ENCODE measurements at places on chromosomes 2 and 18.
A peak's percentile ranks its signal among the peaks of the same experiment; 100 is the strongest.

DNA sequence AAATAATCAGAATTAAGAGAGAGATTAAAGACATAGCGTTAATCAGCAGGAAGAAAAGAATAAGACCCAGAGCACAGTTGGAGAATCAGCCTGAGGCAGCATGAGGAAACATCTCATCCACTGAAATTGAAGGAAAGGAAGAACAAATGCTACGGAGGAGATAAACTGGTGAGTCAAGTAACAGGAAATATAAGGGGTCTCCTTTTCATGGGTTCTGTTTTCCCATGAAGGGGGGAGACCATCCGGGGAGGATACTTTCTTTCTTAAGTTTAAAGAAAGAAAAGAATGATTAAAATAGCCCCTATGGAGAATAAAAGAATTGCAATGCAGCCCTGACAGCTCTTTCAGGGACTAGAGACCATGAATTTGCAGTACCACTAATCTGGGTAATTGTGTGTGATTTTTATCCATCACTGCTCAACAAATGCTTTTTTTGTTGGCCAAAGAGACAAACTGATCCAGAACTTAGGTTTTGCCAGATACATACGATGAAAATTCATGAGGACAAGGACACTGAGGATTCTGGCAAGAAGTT lies 17.7 kb downstream of the ROCK2 start:
- no peak for DNase-seq

GRCh38 chr2:82494739-82495138 lies 1964.3 kb downstream of the SUCLG1 start:
- DNase-seq = no peak

- no peak for DNase-seq
These were observed 461.6 kb upstream of the SALL3 start for GRCh38 chr18:78517973-78518372.

DNA sequence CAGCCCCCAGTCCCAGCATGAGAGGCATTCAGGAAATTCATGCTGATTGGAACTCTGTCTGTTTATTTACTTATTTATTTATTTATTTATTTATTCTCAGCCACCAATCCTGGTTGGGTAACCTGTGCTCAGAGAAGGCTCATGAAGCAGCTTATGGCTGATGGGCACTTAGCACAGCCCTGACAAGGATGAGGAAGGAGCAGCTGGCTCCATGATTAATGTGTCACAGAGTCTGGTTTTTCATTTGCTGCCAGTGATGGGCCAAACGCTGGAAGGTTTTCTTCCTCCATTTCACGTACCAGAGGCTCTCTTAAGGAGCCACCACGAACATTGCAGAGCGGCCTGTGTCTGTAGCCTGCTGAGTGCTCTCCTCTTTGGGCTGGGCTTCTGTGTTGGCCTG lies 28.3 kb upstream of the KCNS3 start:
- no peak for DNase-seq

- no peak for DNase-seq
These were observed 29.4 kb downstream of the MTERF4 start for GRCh38 chr2:241072553-241073165.

DNA sequence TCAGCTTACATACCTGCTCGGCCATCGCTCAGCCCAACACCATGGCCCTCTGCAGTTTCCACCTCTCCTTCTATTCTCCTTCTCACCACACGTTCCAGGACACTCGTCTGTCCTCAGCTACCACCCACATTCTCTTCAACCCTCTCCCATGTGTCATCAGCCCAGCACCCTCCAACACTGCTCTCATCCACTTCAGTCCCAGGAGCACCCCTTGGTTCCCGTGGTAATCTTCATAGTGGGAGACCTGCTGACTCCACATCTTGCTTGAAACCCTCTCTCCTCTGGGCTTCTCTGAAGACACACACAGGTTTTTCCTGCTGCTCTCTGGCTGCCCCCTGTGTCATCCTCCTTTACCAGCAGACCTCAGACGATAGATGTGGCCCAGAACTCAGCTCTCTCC lies 228.7 kb downstream of the GBX2 start:
- no peak for DNase-seq

GRCh38 chr2:37934591-37935513 lies 9.8 kb downstream of the RMDN2 start:
- no peak for DNase-seq

GRCh38 chr2:108534584-108535356 lies 500 bp downstream of the LIMS1 start:
- peak; percentile 23 for DNase-seq

DNA sequence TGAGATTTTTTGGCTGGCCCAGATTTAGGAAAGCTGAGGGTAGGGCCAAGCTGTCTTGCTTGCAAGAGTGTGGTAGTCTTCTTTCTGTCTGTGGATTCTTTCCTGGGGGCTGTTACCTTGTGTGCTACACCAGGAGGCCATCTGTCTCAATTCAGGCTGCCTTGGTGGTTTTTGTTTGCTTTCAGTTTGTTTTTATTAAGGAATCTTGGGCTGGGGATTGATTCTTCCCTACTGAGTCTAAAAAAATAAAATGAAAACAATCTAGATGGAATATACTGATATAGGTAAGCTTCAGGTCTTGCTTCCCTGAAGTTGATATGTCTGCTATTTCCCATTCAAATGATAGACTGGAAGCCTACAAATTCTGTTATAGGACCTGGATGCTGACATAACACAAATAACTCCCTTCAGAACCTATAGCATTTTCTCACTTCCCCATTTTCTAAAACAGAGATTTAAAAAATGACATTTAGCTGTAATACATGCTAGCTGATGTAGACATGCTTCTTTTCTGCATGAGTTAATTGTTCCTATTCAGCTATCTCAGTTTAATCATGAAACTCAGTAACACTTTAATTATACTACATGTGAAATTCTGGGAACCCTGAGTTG lies 5.3 kb downstream of the LHCGR start:
- DNase-seq = no peak

DNA sequence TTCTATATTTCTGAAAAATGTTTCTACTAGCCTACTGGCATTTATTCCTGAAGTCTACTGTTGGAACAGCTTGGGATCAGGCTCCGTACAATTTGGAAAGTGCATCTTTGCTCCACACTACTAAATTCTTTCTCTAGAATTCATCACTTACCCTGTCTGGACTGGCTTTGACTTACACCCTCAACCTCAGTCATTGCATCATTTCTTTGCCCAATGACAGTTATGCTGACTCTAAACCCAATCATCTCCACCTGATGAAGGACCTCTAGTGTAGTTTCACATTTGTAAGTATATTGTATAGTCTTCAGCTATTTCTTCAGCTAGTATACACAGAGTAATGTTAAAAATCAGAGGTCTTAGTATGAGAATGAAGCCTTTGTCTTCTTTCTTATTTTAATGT lies 359.6 kb upstream of the MC4R start:
- no peak for DNase-seq

- DNase-seq = no peak
These were observed 28.3 kb upstream of the ATP6V1B1 start for GRCh38 chr2:70907130-70908057.

DNA sequence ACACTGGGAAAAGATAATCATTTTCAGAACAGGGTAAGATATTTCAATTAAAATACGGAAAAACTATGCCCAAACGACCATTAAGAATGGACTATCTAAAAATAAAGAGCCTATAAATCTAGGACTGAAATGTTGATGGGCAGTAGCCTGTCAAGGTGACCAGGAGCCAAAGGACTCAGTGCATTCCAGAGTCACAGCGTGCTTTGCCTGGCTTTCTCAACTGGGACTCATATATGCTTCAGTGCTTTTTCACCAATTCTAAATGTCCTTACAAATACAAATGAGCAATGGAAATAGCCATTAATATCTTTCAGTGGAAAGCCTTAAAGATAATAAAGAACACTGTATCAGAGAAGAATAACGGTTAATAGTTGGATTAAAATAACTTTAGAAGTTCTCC lies 35.4 kb downstream of the PREPL start:
- DNase-seq = no peak

DNA sequence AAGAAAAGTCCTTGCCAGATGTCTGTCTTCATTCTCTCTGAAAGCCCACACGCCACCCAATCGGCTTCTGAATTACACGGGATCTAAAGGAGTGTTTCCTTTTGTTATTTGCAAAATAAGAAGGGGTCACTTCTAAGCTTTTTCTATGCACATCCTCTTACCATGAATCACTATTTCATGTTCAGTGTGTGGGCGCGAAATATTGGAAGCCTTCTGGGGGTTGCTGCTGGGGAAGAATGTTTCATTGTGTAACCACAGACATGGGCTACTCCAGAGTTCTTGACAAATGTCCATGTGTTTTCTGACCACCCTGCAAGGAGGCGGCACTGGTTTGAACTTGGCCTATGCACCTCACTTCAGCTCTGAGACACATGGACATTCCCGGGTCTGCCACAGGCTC lies 133.6 kb upstream of the APCDD1 start:
- DNase-seq = no peak

- peak; percentile 66 for DNase-seq
These were observed 73.6 kb downstream of the CYBRD1 start for GRCh38 chr2:171595896-171596295.

- DNase-seq = peak; percentile 81
These were observed 123.5 kb upstream of the EML6 start for GRCh38 chr2:54599914-54600313.

- DNase-seq = no peak
These were observed 79.6 kb downstream of the TGIF1 start for GRCh38 chr18:3529601-3530000.

DNA sequence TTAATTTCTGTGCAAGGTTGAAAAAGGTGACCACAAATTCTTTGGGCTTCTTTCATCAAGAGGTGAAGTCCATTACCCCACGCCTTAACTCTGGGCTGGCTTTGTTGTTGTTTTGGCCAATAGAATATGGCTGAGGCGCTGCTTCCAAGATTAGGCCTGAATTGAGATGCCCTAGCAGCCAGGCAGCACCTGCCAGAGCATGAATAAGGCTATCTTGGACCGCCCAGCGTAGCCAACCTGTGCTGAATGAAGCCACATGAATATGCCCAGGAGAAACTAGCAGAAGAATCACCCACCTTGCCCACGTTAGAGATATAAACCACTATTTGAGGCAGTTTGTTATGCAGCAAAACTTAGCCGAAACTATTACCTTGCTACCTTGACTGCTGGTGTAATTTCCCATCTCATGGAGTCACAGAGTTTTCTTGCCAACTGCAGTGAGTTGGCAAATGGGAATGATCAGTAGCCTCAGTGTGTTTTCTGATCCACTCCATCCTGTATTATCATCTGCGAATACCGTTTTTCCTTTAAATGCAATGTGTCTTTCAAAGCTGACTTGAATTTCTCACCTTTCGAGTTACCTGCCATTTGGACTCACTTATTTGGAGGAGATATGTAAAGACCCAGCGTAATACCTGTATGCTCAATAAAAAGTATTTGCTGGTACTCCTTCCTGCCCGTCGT lies 679 bp downstream of the TSGA10 start:
- no peak for DNase-seq

DNA sequence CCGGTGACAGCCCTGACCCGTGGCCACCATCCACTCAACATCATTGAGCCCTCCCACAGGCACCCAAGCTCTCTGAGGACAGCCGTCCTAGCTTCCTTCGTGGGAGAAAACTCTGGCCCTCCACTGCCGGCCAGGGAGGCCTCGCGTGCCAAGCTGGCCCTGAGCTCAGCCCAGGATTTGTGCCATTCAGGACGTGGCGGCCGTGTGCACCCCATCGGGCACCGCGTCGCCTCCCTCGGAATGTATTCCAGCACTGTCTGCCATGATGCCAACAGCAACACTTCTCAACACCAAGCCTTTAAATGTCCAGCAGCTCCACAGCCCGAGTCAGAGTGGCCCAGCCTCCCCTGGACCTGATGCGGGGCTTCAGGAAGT lies 35.7 kb downstream of the ZNF516 start:
- DNase-seq = no peak

- DNase-seq = peak; percentile 41
These were observed 122.8 kb upstream of the COL5A2 start for GRCh38 chr2:189302274-189302948.

DNA sequence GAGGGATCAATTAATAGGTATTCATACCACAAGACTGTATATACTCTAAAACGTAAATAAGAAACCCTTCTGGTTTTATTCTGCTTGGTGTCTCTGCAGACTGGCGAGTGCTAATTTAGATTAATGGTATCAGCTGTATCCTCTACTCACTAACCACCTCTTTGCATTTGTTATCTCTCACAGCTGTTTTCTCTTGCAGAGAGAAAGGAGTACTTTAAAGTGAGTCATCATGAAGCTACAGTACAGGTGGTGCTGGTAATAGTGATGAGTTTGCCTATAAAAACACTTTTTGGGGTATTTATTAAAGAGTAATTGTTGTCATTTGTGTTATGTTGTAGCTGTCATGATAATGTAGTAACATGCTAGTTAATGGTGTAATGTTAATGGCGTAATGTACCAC lies 147.7 kb downstream of the NETO1 start:
- DNase-seq = no peak

- DNase-seq = no peak
These were observed 15.0 kb upstream of the TANC1 start for GRCh38 chr2:158953454-158953853.

DNA sequence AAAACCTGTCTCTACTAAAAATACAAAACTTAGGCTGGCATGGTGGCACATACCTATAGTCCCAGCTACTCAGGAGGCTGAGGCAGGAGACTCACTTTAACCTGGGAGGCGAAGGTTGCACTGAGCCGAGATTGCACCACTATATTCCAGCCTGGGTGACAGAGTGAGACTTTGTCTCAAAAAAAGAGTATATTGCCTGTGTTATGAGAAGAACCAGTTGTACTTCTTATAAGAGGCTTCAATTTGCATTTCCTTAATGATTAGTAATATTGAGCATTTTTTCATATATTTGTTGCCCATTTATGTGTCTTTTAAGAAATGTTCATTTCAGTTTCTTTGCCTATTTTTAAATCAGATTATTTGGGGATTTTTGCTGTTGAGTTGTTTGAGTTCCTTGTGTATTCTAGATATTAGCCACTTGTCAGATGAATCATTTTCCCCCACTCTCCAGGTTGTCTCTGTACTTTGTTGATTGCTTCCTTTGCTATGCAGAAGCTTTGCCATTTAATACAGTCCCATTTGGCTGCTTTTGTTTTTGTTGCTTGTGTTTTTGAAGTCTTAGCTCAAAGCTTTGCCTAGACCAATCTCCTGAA lies 75.8 kb upstream of the LRPPRC start:
- DNase-seq = no peak

DNA sequence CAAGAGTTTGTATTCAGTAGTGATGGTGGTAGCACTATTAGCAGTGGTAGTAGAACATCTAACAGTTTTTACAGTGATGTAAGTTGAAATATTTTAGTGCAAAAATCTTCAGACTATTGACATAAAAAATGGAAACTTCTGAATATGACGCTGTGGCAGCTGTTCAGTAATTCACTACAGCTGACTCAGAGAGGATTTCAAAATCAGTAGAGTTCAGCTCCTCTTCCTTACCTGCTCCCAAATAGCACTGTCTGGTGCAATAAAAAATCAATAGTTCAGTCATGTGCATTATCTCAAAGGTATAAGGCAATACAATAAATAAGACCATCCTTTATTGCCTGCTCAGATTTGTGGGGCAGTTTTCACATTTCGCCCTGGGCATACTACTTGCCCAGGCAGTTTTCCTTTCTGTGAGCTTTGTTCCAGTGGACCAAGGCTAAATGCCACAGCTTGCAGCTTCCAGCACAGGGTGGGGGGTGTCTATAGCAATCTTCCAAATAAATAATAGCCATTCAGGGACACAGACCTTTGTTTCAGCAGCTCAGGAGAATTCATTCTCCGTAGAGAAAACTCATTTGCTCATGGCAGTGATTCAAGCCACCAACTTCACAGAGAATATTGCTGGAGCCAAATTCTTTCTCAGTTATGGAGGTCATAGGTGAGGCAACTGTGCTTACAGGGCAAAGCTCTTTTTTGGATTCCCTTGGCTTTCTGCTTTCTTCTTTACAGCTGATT lies 33.9 kb upstream of the GORASP2 start:
- DNase-seq = no peak
